ENCODE measurements at places on chromosomes 11 and 22. TPM values are rescaled to one million over a fixed set of nuclear protein-coding genes. Genes with fewer than 3 reads are reported as not detected.
A peak's percentile ranks its signal among the peaks of the same experiment; 100 is the strongest.

The PAK1 gene
- 56.7 TPM for total RNA-seq

The MFNG gene
- 1.6 TPM for total RNA-seq

The AIFM3 gene
- total RNA-seq: 4.5 TPM

The PATE2 gene
- total RNA-seq: 0.82 TPM

The C22orf23 gene
- 1.2 TPM for total RNA-seq

The TSSK2 gene
- not detected for total RNA-seq

The NUDT8 gene
- 1.2 TPM for total RNA-seq

The SLC22A12 gene
- not detected for total RNA-seq

The PISD gene
- 34.2 TPM for total RNA-seq

The GLYATL2 gene
- 1.2 TPM for total RNA-seq

The IRF7 gene
- 0.82 TPM for total RNA-seq

The CD3G gene
- total RNA-seq: not detected

The SLC1A2 gene
- total RNA-seq: 161 TPM

The ANO5 gene
- total RNA-seq: 22.0 TPM

The C11orf87 gene
- 34.2 TPM for total RNA-seq

The IL17REL gene
- total RNA-seq: under 0.01 TPM

The RAB38 gene
- total RNA-seq: under 0.01 TPM

GRCh38 chr22:46533070-46533833 is 4.2 kb downstream of the CELSR1 start:
- no peak for DNase-seq

DNA sequence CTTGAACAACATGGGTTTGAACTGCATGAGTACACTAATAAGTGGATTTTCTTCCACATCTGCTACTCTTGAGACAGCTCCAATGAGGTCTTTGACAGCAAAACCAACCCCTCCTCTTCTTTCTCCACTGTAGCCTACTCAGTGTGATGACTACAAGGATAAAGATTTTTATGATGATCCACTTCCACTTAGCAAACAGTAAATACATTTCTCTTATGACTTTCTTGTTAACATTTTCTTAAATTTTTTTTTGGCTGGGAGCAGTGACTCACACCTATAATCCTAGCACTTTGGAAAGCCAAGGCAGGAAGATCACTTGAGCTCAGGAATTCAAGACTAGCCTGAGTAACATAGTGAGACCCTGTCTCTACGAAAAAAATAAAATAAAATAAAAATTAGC is 9.9 kb upstream of the EIF4G2 start:
- no peak for DNase-seq

GRCh38 chr11:41498726-41499125 is 39.3 kb upstream of the LRRC4C start:
- DNase-seq: no peak

GRCh38 chr11:116176484-116177005 is 596.2 kb downstream of the BUD13 start:
- DNase-seq: no peak

- no peak for DNase-seq
These were observed 1303.4 kb downstream of the TBC1D22A start for GRCh38 chr22:48065892-48066291.

DNA sequence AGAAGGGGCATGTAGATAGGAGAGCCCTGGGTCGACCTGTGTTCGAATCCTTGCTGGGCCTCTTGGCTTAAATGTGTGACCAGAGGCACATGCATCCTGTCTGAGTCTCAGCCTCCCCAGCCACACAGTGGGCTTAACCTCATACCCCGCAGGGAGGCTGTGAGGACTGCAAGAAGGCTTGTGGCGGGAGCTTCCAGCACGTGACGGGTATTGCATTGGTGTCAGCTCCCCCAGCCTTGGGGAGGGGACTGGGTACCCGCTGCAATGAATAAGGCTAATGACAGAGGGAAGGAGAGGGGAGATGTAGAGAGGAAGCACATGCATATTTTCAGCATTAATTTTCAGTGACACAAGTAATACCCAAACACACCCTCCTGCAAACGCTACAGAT is 8.1 kb downstream of the RASD2 start:
- DNase-seq: no peak

- DNase-seq: no peak
These were observed 22.7 kb downstream of the LRFN4 start for GRCh38 chr11:66879583-66879982.

GRCh38 chr11:65351511-65351910 is 3.0 kb upstream of the TIGD3 start:
- no peak for DNase-seq

DNA sequence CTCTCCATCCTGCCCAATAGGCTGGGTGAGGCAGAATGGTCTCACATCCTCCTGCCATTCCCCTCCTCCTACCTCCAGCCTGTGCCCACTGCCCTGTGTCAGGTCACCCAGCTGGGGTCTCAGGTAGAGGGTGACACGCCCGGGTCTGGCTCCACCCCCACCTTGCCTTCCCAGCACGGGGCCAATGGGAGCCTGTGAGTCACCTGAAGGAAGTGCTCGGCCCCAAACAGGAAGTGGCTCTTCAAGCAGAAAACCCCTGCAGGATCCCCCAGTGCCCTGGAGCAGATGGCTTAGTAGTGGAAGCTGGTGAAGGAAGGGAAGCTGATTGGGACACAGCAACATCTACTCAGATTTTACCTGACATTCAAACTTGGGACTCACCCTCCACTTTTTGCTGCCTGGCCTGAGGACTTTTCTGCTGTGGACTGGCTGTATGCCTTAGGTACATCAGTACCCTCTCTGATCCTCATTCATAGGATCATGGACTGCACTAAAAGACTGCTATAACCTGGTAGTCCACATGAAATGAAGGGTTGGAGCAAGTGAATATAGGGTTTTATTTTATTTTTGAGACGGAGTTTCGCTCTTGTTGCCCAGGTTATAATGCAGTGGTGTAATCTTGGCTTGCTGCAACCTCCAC is 33.4 kb downstream of the GDPD5 start:
- DNase-seq: no peak

GRCh38 chr11:15958910-15959309 is 397.4 kb downstream of the SOX6 start:
- no peak for DNase-seq

DNA sequence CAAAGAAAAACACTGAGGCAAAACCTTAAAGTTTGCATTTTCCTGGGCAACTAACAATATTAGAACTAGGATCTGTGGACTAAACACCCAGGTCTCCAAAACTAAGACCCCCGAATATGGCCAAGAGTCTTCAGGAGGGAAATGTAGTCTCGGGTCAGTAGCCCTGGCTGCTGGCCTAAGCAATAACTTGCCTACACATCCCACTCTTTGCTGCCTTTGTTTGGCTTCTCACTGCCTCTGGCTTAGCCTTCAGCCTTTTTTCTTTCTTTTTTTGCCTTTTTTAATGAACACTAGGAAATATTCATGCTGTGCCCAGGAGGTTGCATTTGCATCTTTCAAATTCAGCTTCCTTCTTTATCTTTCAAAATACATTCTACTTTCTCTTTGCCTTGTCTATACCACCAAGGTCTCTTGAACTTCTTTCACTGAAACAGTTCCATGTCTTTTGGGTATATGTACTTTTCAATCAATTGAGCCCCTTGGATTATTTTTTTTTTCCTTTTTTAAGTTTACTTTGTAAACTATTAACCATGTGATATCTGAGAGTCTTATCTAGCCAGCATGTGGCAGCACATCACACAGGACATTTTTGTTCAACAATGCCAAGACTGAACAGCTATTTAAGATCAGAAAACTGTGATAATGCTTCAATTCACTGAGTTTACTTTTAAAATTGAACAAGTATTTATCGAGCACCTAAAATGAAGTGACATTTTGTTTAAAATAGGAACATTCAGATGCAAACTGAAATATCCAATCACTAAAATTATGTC is 165.0 kb upstream of the TRPC6 start:
- DNase-seq: no peak

- no peak for DNase-seq
These were observed 688.1 kb downstream of the BRD1 start for GRCh38 chr22:49139492-49140151.

DNA sequence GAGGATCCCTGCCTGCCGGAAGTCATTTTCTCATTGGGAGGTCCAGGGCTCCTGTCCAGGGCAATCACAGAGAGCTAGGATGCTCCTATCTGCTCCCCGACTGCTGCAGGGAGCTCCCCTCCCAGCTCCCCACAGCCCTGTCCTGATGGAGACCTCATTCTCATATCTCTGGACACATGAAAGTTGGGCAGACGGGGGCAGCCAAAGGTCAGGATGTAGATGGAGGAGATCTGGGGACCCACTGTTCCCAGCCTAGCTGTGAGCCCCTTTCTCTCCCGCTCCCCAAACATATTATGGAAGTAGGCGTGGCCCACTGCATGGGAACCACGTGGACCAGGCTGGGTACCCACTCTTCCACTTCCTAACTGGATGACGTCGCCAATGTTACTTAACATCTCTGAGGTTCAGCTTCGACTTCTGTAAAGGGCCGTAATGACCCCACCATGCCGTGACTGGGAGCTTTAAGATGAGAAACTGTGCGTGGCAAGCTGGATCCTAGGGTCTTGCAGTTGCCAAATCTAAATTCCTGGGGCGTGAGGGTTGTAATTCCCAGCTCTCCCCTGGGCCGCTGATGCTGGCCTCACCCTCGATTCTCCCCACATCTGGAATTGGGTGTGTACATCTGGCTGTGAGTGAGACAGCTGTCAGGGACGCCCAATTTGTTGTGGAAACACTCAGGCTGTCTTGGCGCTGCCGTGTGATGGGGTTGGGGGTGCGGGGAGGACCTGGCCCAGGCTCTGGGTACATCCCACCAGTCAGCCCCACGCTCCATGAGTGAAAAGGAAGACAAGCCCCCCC is 1.8 kb downstream of the CDC42EP2 start:
- no peak for DNase-seq

DNA sequence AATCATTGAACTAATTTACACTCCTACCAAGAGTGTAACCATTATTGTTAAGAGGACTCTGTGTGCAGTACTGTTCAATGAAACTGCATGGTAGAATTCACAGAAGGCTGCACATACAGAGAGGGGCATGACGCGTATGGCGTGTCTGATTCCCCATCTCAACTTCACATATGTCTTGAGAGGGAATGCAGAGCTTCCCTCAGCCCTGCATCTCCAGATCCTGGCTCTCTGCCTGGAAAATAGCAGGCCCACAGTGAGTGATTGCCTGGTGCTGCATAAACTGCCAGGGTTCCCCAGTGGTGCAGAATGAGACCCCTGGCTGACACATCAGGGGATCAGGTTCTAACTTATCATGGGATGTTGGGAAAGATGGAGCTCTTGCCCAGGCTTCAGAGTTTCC is 260.2 kb upstream of the ISX start:
- DNase-seq: no peak

GRCh38 chr22:31046539-31047226 is 34.4 kb upstream of the SMTN start:
- peak; percentile 36 for DNase-seq

GRCh38 chr22:23181721-23182308 is 1.5 kb downstream of the BCR start:
- no peak for DNase-seq

DNA sequence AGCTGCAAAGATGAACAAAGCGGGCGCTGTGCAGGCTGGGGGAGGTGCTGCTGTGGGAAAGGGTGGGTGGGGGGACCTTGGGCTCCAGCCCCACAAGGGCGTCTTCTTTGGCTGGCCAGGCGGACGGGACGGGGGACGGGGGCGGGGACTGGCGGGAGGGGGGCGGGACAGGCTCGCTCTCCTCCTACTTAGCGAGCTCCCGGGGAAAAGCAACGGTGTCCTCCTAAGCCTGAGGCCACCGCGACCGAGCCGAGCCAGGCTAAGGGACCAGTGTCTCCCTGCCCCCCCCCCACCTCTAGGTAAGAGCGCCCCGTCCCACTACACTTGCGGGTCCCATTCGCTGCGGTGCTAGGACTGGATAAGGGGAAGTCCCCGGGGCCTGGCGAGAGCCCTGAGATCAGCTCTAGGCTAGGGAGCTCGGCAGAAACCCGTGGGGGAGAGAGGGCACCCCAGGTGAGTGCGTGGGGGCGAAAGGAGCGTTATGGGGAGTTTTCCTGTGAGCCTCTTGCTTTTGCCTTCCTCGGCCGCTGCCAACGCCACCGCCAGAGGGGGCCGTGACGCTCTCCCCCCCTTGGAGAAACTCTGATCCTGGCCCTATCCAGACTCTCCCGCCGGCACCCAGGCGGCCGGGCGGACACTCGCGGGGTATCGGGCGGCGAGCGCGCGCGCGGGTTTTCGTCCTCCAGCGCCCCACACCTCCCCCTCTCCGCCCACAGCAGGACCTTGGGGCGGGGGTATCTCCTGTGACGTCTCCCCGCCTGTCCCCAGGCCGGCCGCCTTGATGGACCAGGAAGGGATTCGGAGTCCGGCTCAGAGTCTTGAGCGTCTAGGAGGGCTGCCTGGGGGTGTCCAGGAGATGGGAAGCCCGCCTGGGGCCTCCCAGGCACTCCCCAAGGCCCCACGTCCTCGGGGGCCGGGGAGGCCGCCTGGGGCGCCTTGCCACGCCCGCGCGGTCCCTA is at the start of gene PHLDB1:
Gene PHLDB1, plus strand, starts transcription at position 215 of the 959 bp plus-strand sequence. CDS start 6,222 bp downstream, outside the sequence.
- peak; percentile 76 for DNase-seq

DNA sequence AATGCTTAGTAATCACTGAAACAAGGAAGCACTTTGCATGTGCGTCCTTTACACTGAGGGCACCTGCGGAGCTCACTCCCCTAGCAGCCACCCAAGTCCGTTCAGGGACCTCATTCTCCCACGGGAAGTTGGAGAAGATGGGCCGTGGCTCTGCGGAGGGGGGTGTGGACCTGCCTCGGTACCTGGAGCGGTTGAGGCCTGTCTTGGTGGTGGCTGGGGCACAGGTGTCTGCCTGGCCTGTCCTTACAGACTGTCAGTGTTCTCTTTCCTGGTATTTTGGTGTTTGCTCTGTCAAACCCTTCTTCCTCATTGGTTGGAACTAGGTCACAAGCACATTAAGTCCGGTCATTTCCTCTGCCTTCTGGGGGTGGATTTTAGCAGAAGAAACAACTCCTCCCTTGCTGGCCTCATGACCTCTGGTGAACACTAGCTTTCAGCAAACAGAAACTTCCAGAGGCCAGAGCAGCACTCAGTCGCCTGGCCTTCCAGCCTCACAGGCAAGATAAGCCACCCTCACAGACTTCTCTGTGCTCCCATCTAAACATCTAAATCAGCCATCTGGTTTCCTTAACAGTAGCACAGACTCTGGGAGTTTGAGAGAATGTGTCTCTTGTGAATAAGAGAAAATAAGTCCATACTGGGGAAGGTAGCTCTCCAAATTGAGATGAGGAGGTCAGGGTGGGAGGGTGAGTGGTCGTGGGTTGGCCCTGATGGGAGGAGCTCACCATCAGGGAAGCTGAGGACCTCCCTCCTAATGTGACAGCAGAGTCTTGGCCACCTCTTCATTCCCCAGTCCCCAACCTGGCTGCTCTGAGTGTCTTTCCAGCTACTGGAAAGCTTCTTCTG is 8.6 kb downstream of the SNAP29 start:
- peak; percentile 32 for DNase-seq

DNA sequence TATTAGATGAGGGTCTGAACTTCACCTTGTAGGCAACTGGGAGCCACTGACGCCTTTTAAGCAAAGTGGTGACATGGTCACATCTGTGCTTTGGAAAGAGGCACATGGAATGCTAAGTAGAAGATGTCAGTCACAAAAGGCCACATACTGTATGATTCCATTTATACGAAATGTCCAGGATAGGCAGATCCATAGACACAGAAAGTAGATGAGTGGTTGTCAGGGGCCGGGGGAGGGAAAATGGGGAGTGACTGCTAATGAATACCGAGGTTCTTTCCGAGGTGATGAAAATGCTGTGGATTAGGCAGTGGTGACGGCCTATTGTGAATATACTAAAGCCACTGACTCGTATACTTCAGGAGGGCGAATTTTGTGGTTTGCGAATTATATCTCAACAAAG is 20.6 kb downstream of the NECTIN1 start:
- DNase-seq: no peak

- DNase-seq: no peak
These were observed 673 bp upstream of the PANX2 start for GRCh38 chr22:50169774-50170341.

GRCh38 chr22:47335460-47335859 is 573.0 kb downstream of the TBC1D22A start:
- DNase-seq: no peak
